Gastrocnemius medialis (tissue), 4 donors: ENCODE measurements at places on chromosomes 5 and 9. TPM values are rescaled to one million over a fixed set of nuclear protein-coding genes. Genes with fewer than 3 reads are reported as not detected.

The SLC27A6 gene
- 0.29 TPM for total RNA-seq

The TRIO gene
- 50.2 TPM for total RNA-seq

The CCL21 gene
- 0.87 TPM for total RNA-seq

The C5 gene
- total RNA-seq, result 3.9 TPM

The FBP2 gene
- total RNA-seq, result 34.7 TPM

The PRLR gene
- 0.55 TPM for total RNA-seq

The RIMOC1 gene
- 5.0 TPM for total RNA-seq

The SCGB3A2 gene
- total RNA-seq, result not detected

The PCDHGA9 gene
- 4.0 TPM for total RNA-seq

The PCDHGB4 gene
- total RNA-seq, result 2.1 TPM

The TLX3 gene
- total RNA-seq, result not detected

The SERF1B gene
- total RNA-seq, result 53.8 TPM

The CDC14B gene
- total RNA-seq, result 2.0 TPM

The WNK2 gene
- total RNA-seq, result 17.5 TPM

The CA9 gene
- not detected for total RNA-seq

The OR1J2 gene
- total RNA-seq, result not detected

The NUP155 gene
- 10.3 TPM for total RNA-seq

The F2RL1 gene
- total RNA-seq, result not detected

The ZBTB26 gene
- 6.3 TPM for total RNA-seq

The NUTM2F gene
- total RNA-seq, result not detected

The TMEM245 gene
- total RNA-seq, result 59.6 TPM

The CSF1R gene
- total RNA-seq, result 8.9 TPM

The FRRS1L gene
- 0.02 TPM for total RNA-seq

The ADAMTS12 gene
- total RNA-seq, result 0.49 TPM

The HTR4 gene
- total RNA-seq, result 0.41 TPM

The PCDHA13 gene
- total RNA-seq, result not detected

The PDCD1LG2 gene
- 1.8 TPM for total RNA-seq

The GRXCR2 gene
- not detected for total RNA-seq

The ZNF883 gene
- 0.92 TPM for total RNA-seq

The ANKRD20A1 gene
- not detected for total RNA-seq

The ENTPD8 gene
- not detected for total RNA-seq

The DAP gene
- total RNA-seq, result 3.1 TPM

The PIK3R1 gene
- 103 TPM for total RNA-seq

The SPATA6L gene
- 0.39 TPM for total RNA-seq

The CYLC2 gene
- total RNA-seq, result not detected

The GPR107 gene
- total RNA-seq, result 20.6 TPM

The ZDHHC11B gene
- total RNA-seq, result 0.24 TPM

The FAM219A gene
- total RNA-seq, result 29.5 TPM

The CAMK2A gene
- 78.1 TPM for total RNA-seq

The TSSK1B gene
- total RNA-seq, result not detected

The PRPF4 gene
- total RNA-seq, result 15.5 TPM

The PALM2AKAP2 gene
- 1.4 TPM for total RNA-seq

The FAM221B gene
- total RNA-seq, result not detected

The RASGRF2 gene
- 6.3 TPM for total RNA-seq

The IZUMO3 gene
- total RNA-seq, result not detected

The TAS2R1 gene
- not detected for total RNA-seq

The LCP2 gene
- total RNA-seq, result 3.2 TPM

The SPOCK1 gene
- 33.8 TPM for total RNA-seq

The PCDHB15 gene
- total RNA-seq, result 0.33 TPM

The LSM11 gene
- total RNA-seq, result 1.1 TPM

The SKIC3 gene
- 44.3 TPM for total RNA-seq
